A673 (cell line): ENCODE measurements at places on chromosomes 4 and X. TPM values are rescaled to one million over a fixed set of nuclear protein-coding genes. Genes with fewer than 3 reads are reported as not detected.

- H3K4me3 ChIP-seq, result no peak overlapping the region
- H3K27ac ChIP-seq, result no peak overlapping the region
These were observed 107.6 kb downstream of the USP46 start for GRCh38 chr4:52551487-52551886.

DNA sequence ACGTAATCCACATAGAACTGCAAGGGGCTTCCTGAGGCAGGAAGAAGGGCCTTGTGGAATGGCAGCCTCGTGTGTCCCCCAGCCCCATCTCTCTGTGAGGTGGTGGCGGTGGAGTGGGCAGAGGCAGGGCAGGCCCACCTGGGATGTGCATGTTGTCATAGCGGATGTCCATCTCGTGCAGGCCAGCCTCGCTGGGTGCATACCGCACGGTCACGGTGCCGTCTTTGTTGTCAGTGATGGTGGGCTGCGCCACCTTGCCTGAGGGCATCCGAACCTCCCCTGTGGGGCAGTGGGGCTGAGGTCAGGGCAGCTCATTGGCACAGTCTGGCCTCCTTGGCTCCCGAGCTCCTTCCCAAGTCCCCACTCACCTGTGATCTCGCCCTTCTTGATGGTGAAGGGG lies 20.4 kb downstream of the FLNA start:
- no peaks in the 10 kb centered on the region for H3K4me1 ChIP-seq
- H3K27me3 ChIP-seq, result no peaks in the 10 kb centered on the region
- DNase-seq, result no peak
- H3K4me3 ChIP-seq, result no peak overlapping the region
- no peak overlapping the region for H3K27ac ChIP-seq

GRCh38 chrX:23013366-23013765 lies 13.6 kb downstream of the DDX53 start:
- no peaks in the 10 kb centered on the region for H3K4me1 ChIP-seq
- H3K36me3 ChIP-seq, result no peaks in the 10 kb centered on the region
- no peak overlapping the region for H3K4me3 ChIP-seq
- H3K27me3 ChIP-seq, result no peaks in the 10 kb centered on the region
- no peak for DNase-seq
- no peak overlapping the region for H3K27ac ChIP-seq

GRCh38 chr4:98659106-98659592 lies 738 bp upstream of the TSPAN5 start:
- H3K4me3 ChIP-seq, result peak overlapping the region; percentile 67
- H3K4me1 ChIP-seq, result no peaks in the 10 kb centered on the region
- no peaks in the 10 kb centered on the region for H3K27me3 ChIP-seq
- H3K27ac ChIP-seq, result no peak overlapping the region
- no peaks in the 10 kb centered on the region for H3K36me3 ChIP-seq

DNA sequence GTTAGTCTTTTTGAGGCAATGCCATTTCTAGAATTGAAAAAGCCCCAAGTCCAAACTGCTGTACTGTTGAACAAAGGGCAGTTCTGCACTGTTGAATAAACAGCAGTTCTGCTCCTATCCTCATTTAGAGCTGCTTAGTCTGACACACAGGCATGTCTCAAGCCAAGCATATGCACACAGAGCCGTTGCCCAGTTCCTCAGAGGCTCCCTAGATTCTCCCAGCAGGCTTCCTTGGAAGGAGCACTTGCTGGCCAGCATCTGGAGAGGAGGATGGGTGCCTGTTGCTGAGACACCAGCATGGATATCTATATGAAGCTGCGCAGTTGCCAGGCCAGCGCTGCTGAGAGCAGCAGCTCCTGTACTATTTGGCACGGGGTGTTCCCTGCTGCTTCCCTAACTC lies 138.3 kb upstream of the USP38 start:
- H3K4me3 ChIP-seq, result no peak overlapping the region
- no peak overlapping the region for H3K27ac ChIP-seq

- H3K4me1 ChIP-seq, result no peaks in the 10 kb centered on the region
- no peak overlapping the region for H3K4me3 ChIP-seq
- DNase-seq, result no peak
- no peaks in the 10 kb centered on the region for H3K36me3 ChIP-seq
- no peak overlapping the region for H3K27ac ChIP-seq
- no peaks in the 10 kb centered on the region for H3K27me3 ChIP-seq
These were observed 140.3 kb upstream of the ZXDB start for GRCh38 chrX:57451426-57452020.

DNA sequence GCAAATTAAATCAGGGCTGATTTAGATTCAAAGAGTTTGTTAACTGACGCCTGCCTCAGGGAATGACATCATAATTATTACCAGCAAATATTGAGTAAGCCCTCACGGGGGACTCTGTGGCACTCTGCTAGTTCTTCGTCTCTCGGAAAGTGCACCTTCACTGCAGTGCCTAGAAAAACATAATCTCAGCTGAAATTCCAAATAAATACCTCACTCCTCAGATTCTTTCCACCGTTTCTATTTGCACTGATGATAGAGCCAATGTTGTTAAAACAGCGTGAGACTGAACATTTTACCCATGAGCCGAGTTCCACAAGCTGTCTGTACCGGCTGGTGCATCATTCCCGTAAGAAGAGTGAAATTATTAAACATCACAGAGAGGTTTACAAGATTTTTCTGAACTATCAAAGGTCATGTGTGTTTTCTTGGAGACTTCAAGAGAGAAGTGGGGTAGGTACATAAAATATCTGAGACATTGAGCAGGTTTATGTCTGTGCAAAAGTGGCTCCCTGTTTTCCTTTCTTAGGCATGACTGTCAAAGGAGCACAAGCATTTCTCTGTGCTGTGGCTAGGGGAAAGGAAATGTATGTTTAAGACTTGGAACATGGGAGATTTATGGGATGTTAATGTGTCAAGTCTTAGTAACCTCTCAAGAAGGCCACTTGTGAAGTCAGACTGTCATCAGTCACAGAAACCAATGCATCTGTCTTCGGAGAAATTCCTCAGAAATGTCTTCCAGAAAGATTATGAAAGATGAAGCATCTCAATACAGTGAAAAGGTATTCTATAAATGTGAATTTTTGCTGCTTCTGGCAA lies 119.6 kb downstream of the CBLL2 start:
- DNase-seq, result no peak
- H3K27me3 ChIP-seq, result no peaks in the 10 kb centered on the region

DNA sequence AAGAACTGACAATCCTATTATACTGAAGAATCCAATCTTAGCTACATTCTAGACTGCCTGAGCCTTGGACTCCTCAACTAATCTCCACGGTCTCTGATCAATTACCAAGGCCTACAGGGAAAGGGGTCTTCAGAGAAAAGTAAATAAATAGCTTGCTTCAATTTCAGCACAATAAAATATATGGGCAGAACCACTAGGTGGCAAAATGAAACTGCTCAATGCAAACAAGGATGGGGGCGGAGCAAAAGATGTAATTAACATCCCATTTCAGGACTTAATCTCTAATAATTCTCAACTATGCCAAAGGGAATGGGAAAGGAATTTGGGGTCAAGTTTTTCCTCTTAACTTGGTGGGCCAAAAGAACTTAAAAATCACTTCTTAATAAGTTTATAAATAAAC lies 78.4 kb upstream of the MAP3K15 start:
- no peaks in the 10 kb centered on the region for H3K27me3 ChIP-seq
- no peak overlapping the region for H3K4me3 ChIP-seq
- DNase-seq, result peak; percentile 72
- no peak overlapping the region for H3K27ac ChIP-seq
- H3K4me1 ChIP-seq, result peaks cover 6% of the 10 kb centered on the region
- no peaks in the 10 kb centered on the region for H3K36me3 ChIP-seq

DNA sequence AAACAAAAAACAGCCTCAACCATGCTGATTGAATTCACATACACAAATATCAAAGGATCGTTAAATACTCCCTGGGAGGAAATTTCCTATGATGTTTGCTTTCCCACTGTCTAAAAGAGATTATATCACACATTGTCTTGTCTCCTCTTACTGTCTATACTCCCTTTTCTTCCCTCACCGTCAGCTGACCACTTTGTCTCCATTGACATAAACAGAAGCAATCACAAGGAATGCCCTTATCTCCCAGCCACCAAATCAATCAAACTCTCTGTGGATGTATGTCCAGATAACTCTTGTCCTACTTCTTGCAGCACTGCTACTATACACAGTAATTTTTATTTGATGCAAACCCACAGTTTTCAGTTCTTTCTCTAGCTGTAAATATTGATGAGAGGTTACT lies 12.2 kb upstream of the NUDT9 start:
- no peaks in the 10 kb centered on the region for H3K4me1 ChIP-seq
- no peaks in the 10 kb centered on the region for H3K36me3 ChIP-seq
- no peak overlapping the region for H3K27ac ChIP-seq
- no peaks in the 10 kb centered on the region for H3K27me3 ChIP-seq

- no peak for DNase-seq
- H3K4me3 ChIP-seq, result no peak overlapping the region
- H3K4me1 ChIP-seq, result peaks cover 11% of the 10 kb centered on the region
- H3K27me3 ChIP-seq, result no peaks in the 10 kb centered on the region
- no peaks in the 10 kb centered on the region for H3K36me3 ChIP-seq
These were observed 223.5 kb downstream of the APBB2 start for GRCh38 chr4:40990899-40991265.

- H3K4me3 ChIP-seq, result no peak overlapping the region
- H3K36me3 ChIP-seq, result no peaks in the 10 kb centered on the region
- H3K4me1 ChIP-seq, result no peaks in the 10 kb centered on the region
- no peak for DNase-seq
- no peaks in the 10 kb centered on the region for H3K27me3 ChIP-seq
- no peak overlapping the region for H3K27ac ChIP-seq
These were observed 49.7 kb downstream of the CORIN start for GRCh38 chr4:47788126-47788525.

DNA sequence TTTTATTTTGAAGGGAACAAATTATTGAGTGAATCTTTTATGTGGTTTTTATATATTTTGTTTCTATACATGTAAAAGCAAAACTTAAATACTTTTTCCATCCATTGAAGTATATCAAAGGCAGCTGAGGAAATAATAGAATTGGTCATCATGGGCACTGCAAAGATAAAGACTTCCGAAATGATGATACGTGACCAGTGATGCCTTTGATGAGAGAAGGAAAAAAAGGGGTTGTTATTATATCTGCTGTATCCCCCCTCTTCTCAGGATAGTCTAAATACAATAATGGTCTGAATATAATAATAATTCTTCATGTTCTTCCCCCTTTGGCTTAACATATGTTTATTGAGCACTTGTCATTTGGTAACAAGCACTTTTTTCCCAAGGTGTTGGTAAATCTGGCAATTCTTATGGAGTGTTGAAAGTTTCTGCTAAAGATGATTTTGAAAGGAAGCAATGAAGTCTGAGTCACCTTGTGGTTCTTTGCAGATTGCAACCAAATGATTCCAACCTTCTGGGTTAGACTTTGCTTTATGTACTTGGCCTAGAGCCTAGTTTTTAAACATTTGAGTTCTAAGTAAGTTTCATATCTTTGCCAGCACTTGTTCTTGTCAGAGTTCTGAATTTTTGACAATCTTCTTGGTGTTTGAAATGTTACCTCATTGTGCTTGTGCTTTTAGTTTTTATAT lies 60.8 kb downstream of the USP9X start:
- no peaks in the 10 kb centered on the region for H3K4me1 ChIP-seq
- no peaks in the 10 kb centered on the region for H3K27me3 ChIP-seq
- no peak overlapping the region for H3K27ac ChIP-seq
- no peak overlapping the region for H3K4me3 ChIP-seq

GRCh38 chr4:29596228-29596627 lies 1123.9 kb upstream of the PCDH7 start:
- no peaks in the 10 kb centered on the region for H3K36me3 ChIP-seq
- no peaks in the 10 kb centered on the region for H3K27me3 ChIP-seq
- DNase-seq, result no peak
- no peaks in the 10 kb centered on the region for H3K4me1 ChIP-seq
- H3K4me3 ChIP-seq, result no peak overlapping the region
- H3K27ac ChIP-seq, result no peak overlapping the region

- peaks cover 4% of the 10 kb centered on the region for H3K4me1 ChIP-seq
These were observed 88.6 kb upstream of the TRIM2 start for GRCh38 chr4:153115322-153116290.

- H3K27ac ChIP-seq, result no peak overlapping the region
- DNase-seq, result no peak
- peaks cover 17% of the 10 kb centered on the region for H3K36me3 ChIP-seq
- H3K4me1 ChIP-seq, result no peaks in the 10 kb centered on the region
These were observed 27.0 kb downstream of the GYG2 start for GRCh38 chrX:2855761-2856160.

DNA sequence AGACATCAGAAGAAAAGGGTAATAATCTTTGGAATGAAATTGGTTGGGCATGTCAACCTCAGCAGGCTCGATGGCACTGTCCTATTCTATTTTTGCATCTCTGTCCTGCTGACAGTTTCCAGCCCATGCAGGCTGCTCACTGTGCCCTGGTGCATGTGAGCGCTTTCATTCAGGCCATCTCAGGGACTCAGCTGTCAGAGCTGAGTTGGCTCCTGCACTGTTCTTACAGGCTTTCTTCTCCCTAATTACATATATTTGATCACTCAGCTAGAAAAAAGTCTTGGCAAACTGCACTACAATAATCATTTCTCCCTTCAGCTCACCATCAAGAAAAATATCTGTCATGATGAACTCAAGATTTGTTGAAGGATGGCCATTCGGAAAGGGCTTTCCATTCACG lies 84.7 kb downstream of the RASL11B start:
- H3K27ac ChIP-seq, result no peak overlapping the region
- no peaks in the 10 kb centered on the region for H3K27me3 ChIP-seq
- H3K36me3 ChIP-seq, result no peaks in the 10 kb centered on the region
- no peak overlapping the region for H3K4me3 ChIP-seq
- H3K4me1 ChIP-seq, result no peaks in the 10 kb centered on the region

DNA sequence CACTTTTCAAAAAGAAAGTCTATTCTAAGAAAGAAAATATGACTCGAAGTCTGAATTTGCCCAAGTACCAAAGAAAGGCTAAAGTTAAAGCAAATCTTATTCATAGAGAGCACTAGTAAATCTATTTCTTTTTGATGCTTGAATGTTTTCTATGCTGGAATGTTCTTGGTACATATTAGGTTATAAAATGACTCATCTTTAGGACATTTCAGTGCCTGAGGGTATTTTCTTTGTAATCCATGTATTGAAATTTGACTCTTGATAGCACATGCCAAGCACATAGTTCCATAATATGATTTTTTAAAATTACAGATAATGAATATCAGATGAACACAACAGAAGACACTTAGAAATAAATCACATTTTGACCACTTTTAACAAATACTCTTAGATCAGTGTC lies 232.8 kb downstream of the TRIML1 start:
- no peaks in the 10 kb centered on the region for H3K36me3 ChIP-seq
- H3K27ac ChIP-seq, result no peak overlapping the region
- DNase-seq, result peak; percentile 28
- no peak overlapping the region for H3K4me3 ChIP-seq
- H3K4me1 ChIP-seq, result no peaks in the 10 kb centered on the region

ZNF182 gene
- 6.4 and 6.5 TPM in 2 replicates for total RNA-seq

F8A1 gene
- 25.0 and 25.2 TPM in 2 replicates for total RNA-seq

PHKA1 gene
- total RNA-seq, result 10.5 and 13.6 TPM in 2 replicates

SLC49A3 gene
- 0.47 and 1.7 TPM in 2 replicates for total RNA-seq
